Fibroblast of villous mesenchyme (primary cell): ENCODE measurements at places on chromosomes 16 and 17.

- peak; percentile 64 for DNase-seq
These were observed 125.2 kb upstream of the ZFHX3 start for GRCh38 chr16:73172973-73173709.

DNA sequence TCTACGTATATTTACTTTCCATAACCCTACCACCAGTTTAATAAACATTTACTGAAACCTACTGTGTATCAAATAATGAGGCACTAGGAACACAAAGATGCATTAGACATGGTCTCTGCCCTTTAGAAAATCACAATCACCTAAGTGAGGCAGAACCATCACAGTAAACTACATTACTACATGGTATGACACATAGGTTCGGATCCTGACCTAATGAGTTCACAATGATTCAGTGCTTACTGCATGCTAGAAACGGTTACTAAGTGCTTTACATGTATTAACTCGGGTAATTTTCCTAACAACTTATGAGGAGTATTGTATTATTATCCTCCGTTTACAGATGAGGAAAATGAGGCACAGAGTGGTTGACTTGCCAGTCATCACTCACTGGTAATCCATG, 5.2 kb upstream of the SYNRG start:
- DNase-seq: peak; percentile 41

DNA sequence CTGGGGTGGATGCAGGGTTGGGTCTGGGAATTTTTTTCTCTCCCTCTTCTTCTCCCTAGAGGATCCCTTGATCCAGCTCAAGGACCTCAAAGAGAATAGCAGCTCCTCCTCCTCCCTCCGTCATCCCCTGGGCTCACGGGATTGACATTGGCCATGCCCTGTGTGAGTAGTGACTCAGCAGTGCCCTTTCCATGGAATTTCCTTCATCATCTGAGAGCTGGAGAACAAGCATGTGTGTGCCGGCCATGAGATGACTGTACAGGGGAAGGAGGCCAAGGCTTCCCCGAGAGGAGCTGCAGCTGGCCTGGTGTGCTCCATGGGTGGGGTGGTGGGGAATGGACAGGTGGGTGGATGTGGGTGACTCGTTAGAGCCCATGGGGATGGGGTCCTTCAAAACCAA, 8.9 kb upstream of the WSCD1 start:
- peak; percentile 17 for DNase-seq

DNA sequence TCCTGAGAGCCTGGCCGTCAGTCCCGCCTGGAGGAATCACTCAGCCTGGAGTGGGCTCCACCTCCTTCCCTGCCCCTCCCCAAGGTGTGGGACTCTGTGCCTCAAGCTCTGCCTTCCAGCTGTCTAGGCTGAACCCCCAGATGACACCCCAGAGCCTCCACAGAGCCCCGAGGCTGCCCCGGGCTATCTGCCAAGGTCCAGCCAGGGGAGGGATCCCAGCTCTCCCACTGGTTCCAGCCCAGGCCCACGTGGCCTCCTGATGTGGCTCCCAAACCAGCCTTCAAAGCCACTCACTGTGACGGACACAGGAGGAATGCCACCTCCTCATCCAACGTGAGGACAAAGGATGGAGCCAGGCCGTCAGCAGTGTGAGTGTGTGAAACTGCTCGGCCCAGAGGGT, 45.6 kb upstream of the ENPP7 start:
- DNase-seq: no peak

DNA sequence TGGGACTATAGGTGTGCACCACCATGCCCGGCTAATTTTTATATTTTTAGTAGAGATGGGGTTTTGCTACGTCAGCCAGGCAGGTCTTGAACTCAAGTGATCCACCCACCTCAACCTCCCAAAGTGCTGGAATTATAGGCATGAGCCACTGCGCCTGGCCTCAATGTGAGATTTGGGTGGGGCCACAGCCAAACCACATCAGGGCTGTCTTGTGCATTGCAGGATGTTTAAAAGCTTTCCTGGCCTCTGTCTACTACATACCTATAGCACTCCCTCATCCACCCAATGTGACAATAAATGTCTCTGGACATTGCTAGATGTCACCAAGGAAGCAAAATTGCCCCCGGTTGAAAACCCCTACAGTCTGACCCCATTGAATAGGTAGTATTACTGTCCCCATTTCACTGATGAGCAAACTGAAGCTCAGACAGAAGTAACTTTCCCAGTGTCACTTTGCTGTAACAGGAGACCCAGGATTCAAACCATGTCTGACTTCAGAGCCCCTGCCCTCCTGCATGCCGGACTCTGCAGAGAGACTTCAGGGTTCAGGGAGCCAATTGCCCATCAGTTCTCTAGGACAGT, 3.6 kb upstream of the MAP3K14 start:
- DNase-seq: peak; percentile 65

DNA sequence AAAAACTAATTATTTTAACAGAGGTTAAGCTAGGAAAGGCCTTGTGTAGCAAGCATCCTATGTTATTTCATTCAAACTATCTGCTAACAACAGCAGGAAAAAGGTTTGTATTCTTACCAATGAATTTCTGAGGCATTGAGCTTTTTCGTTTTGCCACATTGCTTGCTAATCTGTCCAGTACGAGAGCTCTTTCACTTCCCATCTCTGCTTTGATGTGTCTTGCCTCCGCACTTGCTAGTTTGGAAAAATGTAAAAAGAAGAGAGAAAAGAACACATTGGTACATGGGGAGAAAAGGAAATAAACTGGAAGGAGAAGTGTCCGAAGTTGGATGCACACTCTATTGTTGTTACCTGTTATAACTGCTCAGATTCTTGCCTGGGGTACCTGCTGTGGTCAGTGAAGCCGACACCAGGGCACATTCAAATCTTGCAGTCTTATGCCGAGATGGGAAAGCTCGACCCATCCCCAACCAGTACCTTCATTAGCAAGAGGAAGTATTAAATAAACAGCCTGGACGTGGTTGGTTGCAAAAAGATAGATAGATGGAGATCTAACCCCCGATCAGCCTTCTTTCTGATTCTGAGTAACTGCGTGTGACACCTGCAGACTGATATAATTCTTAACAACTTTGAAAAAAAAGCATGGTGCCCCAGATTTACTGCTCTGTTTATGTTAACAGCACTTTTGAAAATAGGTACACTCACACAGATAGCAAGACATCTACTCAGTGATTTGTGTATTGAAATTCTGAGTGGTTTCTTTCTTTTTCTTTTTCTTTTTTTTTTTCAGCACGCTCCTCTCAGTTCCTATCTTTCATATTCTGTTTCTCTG, 40.0 kb downstream of the GRB7 start:
- no peak for DNase-seq

- DNase-seq: no peak
These were observed 4.2 kb downstream of the ITGAE start for GRCh38 chr17:3796822-3797170.

GRCh38 chr17:72600934-72601333, 480.1 kb downstream of the SOX9 start:
- no peak for DNase-seq

DNA sequence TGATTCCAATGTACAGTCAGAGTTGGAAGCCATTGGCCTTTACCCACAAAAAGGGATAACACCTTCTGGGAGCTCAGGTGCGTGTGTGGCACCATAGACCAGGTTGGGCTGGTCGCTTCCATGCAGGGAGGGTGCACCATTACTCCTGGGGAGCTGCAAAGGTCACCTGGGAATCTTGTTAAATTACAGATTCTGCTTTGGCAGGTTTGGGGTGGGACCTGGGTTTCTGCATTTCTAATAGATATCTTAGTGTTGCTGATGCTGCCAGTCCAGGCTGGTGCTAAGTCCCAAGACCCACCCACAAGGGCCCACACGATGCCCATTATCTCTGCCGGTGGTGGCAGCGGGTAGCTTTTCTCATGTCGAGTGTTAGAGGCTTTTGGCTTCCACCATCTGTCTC, 148.3 kb upstream of the CACNG5 start:
- DNase-seq: no peak
